ENCODE measurements at places on chromosomes 7 and 10.

- DNase-seq, result no peak
These were observed 94.6 kb upstream of the FAM180A start for GRCh38 chr7:135843214-135843613.

DNA sequence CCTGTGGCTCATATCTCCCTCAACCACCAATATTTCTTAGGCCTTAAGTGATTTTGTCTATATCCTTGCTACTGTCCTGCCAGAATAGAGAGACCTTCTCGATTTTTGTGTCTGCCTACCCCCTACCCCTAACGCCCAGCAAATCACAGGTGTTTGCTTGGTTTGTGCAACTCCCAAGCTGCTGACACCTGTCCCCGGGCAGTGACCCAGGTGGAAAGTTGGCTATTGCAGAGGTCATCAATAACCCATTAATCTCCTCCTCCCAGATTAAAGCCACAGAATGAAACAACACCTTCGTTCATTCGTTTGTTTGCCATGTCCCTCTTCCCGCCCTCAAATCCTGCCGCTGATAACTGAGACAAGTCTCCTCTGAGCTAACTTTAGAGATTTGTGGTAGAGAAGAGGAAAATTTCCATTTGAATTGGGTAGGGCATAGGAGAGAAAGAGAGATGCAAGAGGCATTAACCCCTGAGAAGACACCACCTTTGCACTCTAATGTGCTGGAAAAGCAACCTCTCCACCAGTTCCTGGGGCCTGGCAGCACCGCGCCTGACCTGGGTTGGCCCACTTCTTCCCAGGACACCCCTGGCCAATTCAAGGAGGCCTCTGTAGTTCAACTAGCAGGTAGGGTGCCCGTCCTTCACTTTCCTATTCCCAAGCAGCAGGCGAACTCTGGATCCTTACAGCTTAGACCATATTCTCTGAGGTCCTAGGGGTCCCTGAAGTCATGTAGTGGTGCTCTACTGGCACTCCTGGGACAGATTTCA, 3.0 kb downstream of the NEUROG3 start:
- no peak for DNase-seq

GRCh38 chr7:153398370-153398769, 638.8 kb downstream of the ACTR3B start:
- DNase-seq, result no peak

DNA sequence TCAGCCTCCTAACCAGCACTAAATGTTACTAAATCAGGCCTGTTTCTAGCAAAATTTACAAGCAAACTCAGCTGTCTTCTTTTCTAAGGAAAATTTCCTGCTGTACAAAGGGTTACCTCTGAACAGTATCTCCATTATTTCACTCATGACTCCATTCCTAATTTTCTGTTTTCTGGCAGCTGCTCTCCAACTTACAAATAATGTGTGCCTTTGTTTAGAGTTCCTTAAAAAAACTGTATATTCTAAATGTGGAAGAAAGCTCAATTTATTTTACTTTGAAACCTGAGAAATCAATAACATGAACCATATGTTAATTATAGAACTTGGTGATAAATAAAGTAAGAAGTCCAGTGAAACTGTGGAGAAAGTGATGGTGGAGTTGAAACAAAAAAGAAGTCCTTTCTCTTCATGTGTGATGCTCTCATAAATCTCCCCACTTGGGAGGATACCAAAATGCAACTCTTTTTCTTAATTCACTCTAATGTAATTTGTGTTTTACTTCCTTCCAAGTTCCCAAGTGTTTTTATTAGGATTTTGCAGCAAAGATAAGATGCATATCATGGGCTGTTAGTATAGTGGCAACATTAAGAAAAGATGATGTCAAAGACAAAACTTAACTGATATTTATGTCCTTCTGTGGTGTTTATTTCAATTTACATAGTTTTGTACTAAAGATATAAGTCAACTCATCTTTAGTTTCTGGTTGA, 74.8 kb downstream of the CDK6 start:
- DNase-seq, result no peak

GRCh38 chr7:76507723-76508406, 2.5 kb upstream of the UPK3B start:
- no peak for DNase-seq
